SW480 (cell line): ENCODE measurements at places on chromosomes 16 and 17.

DNA sequence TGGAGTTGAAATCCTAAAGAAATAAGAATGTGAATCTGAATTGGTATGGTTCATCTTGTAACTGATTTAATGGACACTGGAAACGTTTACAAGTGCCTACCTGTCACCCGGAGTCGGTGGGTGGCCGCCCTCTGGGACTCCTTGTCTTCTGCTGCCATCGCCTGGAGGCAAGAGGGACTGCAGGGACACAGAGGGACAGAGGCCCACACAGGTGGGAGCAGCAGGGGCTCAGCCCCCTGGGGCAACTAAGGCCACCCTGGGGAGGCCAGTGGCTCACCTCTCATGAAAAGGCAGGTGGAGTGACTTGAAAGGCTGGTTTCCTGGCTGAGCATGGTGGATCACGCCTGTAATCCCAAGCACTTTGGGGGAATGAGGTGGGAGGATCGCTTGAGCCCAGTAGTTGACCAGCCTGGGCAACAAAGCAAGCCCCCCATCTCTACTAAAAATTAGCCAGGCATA, 23.2 kb downstream of the TMEM92 start:
- peak; percentile 71 for DNase-seq

GRCh38 chr16:54647725-54648221, 282.9 kb upstream of the IRX5 start:
- no peak for DNase-seq

GRCh38 chr17:9350080-9350479, 225.5 kb downstream of the STX8 start:
- peak; percentile 44 for DNase-seq

DNA sequence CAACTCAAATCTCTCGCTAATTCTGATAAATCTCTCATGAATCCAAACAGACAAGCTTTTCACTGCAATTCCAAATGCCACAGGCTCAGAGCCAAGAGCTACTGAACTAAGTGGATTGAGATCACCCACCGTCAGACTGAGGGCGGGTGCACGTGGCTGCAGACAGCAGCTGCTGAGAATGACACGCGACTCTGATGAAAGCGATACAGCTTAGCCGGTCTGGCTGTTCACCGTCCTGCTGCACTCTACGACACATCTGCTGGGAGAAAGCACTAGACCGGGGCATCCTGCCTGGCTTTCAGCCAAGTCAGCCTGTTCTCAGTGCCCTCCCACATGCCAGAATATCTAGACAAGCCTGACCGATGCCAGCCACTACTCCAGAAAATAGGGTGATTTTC, 42.6 kb downstream of the KLHDC4 start:
- DNase-seq, result peak; percentile 62

- DNase-seq, result no peak
Observed at GRCh38 chr17:59152925-59153324, 2.1 kb downstream of the SKA2 start.

- DNase-seq, result no peak
Observed at GRCh38 chr17:81740395-81740961, 28.4 kb downstream of the SLC25A10 start.

- DNase-seq, result no peak
Observed at GRCh38 chr17:81383504-81384421, 11.5 kb upstream of the BAHCC1 start.

DNA sequence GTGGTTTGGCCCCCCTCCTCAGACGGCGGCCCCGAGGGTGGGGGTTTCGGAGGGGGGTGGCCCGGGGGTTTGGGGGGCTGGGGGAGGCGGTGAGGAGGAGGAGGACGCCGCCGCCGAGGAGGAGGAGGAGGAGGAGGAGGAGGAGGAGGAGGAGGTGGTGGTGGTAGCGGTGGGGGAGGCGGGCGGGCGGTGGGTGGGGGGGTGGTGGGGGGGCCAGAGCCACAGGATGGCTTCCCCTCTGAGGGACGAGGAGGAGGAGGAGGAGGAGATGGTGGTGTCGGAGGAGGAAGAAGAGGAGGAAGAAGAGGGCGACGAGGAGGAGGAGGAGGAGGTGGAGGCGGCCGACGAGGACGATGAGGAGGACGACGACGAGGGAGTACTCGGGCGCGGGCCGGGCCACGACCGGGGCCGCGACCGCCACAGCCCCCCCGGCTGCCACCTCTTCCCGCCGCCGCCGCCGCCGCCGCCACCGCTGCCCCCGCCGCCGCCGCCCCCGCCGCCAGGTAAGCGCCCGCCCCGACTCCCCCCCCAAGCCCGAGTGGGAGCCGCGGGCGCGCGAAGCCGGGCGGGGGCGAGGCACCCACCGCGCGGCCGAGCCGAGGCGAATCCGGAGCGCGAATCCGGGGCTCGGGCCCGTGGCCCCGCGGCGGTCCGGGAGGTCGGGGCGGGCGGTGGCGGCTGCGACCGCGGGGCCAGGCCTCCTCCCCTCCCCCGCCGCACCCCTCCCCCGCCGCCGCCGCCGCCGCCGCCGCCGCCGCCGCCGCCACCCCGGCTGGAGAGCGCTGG, 3.8 kb upstream of the CHD3 start:
- no peak for DNase-seq

GRCh38 chr16:17211797-17212196, 259.0 kb downstream of the XYLT1 start:
- peak; percentile 14 for DNase-seq

DNA sequence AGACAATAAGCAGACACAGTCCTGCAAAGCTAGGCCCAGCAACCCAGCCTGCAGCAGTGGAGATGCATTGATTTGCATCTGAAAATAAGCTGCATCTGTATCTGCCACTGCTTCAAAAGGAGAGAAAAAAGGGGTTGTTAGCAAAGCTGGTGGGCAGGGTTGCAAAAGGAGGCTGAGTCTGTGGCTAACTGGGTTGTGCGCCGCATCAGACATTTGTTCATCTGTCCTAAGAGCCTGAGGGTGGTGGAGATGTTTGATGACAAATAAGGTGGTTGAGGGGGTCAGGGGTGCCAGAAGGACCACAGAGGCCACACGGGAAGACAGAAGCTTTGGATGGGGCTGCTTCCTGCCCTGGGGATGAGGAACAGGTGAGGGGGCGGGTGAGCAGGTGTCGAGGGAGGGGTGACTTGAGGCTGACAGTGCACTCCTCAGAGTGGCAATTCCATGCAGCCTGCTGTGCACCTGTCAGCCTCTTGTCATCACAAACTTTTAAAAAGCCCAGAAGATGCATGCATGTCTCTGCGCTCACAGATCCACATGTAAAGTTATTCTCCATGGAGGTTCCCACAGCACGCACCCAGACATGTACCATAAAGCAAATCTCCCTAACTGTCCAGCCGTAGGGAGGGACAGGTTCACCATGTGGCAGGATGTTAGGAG, 35.4 kb downstream of the WSB1 start:
- no peak for DNase-seq

- DNase-seq, result no peak
Observed at GRCh38 chr16:10943064-10943353, 741 bp upstream of the DEXI start.

GRCh38 chr16:27437946-27438345, 36.0 kb downstream of the IL21R start:
- DNase-seq, result no peak

- peak; percentile 89 for DNase-seq
Observed at GRCh38 chr17:30824356-30825145, at the start of gene CRLF3. TSS of gene CRLF3 (minus strand) at chr17:30824692. CDS start at chr17:30824651, 41 bp downstream.
